Activated CD8-positive, alpha-beta memory T cell treated with anti-CD3 and anti-CD28 coated beads for 4 hours (primary cell): ENCODE measurements at places on chromosomes 7 and 10.

DNA sequence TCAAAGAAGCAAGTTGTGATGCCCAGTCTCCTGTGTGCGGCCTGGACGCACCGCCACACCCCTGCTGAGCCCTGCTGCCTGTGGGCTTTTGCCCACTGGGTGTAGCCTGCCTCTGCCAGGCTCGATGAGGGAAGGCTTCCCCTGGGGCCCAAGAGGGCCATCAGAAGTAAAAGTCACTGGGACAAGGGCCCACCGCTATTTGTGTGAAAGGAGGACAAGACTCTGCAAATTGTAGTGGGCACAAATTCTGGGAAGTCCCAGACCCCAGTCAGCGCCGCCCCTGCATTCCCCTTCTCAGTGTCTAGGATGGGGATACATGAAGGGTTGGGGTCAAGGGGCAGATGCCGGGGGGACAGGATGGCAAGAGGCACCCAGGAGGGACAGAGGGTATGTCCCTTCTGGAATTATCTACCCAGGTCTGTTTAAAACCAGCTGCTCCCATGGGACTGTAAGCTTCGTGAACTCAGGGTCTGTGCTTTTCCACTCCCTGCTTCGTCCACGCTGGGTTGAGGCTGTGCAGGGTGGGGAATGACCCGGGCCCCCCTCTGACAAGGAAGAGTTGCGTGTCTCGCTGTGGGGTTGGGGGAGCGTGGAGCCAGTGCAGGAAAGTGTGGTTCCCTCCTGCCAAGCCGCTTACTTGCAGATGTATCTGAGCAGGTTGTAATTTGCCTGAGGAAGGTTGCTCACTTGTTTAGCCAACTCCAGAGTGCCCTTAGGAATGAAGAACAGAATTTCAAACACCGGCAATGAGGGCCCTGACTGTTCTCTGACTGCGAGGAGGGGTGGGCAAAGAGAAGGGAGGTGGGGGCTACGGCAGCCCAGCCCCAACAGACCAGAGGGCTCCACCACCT lies 147.2 kb downstream of the MAPK8 start:
- DNase-seq = no peak

GRCh38 chr10:95793401-95794045 lies 37.6 kb downstream of the ENTPD1 start:
- DNase-seq = no peak

DNA sequence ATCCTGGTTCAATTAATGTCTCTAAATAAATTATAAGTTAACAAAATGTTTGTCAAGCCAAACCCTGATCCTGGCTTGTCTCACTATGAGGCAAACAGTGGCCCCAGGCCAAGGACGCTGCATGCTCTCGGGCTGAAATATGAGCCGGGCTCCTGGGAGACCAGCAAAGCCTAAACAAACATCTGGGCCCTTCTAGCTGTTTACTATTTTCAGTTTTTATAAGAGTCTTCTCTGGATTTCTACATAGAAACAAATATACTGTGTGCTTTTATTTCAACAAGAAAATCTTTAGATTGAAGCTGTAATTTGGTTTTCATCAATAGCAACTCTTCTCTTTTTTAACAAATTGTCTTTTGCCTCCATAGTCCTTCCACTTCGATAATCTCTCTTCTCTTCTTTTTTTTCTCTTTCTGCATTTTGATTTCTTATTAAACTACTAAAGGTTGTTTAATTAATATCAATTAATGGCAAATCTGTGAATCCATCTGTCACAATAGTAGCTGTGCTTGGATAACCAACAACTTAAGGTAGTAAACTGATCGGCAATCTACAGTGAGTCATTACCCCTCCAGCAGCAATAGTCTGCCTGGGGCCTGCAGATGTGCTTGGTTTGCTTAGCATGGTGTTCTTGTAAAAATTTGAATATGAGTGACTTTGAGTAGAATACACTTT lies 83.3 kb upstream of the DNAJC1 start:
- no peak for DNase-seq

- no peak for DNase-seq
Measured at GRCh38 chr7:29815181-29816105, 9.1 kb downstream of the WIPF3 start.

DNA sequence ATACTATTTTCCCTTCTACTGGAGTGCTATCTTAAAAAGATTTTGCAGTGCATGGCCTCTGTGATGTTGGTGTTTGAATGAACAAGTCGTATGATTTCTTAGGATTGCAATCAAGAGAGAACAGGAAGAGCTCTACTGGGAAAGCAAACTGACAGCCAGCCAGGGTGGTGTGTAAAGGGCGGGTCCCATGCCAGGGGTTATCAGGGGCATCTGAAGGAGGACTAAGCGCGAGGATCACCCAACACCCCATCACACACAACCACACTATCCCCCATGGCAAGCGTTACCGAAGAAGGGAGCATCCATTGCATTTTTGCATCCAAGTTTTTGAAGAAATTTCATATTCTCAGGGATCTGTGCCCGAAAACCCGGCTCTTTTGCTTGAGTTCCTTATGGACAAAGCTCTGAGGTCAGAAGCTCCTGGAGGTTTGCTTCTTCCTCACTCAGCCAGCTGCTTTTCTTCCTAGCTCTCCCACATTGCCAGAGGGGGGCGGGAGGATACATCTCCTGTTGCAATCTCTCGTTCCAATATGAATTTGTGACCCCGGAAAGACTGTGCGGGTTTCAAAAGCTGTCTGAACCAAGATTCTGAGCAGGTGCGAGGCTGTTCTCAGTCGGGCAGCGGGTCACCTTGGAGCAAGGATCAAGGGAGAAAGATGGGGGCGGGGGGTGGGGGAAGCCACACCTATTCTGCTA lies 5.2 kb downstream of the NEUROD6 start:
- no peak for DNase-seq

- no peak for DNase-seq
Measured at GRCh38 chr10:22246680-22247391, 29.0 kb upstream of the EBLN1 start.

GRCh38 chr10:19168584-19168983 lies 120.0 kb downstream of the MALRD1 start:
- DNase-seq = no peak

- no peak for DNase-seq
Measured at GRCh38 chr10:70352401-70353097, 29.9 kb downstream of the LRRC20 start.

GRCh38 chr7:94043299-94043698 lies 39.1 kb upstream of the BET1 start:
- no peak for DNase-seq

- no peak for DNase-seq
Measured at GRCh38 chr10:3995302-3996210, 210.5 kb upstream of the KLF6 start.

DNA sequence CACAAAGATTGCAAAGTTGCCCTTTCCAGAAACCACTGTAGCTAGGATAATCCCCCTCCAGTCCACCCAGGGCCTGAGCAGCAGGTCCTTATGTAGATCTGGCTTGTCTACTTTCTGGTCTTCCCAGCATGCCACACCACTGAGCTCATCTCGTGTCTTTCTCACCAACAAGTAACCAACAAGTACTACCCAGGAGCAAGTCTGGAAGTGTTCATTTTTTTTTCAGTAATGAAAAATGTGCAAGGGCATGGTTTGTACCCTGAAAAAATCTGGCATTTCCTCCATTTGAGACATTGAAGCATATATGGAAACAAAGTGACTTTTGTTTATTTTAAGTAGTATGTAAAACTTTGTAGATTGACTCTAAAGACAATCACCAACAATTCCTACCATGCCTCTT lies 120.8 kb downstream of the INHBA start:
- no peak for DNase-seq
